Adrenal gland (tissue), 19 donors: ENCODE measurements at places on chromosomes 16 and 17. TPM values are rescaled to one million over a fixed set of nuclear protein-coding genes. Genes with fewer than 3 reads are reported as not detected.
A peak's percentile ranks its signal among the peaks of the same experiment; 100 is the strongest.

DNA sequence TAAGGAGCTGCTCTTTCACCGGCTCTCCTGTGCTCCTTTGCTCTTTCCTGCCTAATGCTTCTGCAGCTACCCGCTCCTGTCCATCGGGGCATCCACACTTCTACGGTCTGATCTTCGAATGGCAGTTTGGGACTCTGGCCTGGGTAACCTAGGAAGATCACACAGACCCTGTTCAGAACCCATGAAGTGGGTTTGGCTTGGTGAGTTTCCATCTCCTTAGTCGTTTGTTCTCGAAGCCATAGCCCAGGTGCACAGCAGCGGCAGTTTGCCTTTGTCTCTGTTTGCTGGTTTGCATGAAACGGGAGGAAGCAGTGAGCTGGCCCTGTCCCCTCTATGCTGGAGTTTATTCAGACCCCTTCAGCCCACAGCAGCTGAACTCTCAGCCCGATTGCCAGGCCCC, 29.0 kb downstream of the PSMD7 start:
- H3K27ac ChIP-seq, result no peak overlapping the region
- peaks cover 25% of the 10 kb centered on the region for H3K4me1 ChIP-seq
- no peaks in the 10 kb centered on the region for H3K27me3 ChIP-seq
- H3K4me3 ChIP-seq, result no peak overlapping the region
- H3K36me3 ChIP-seq, result no peaks in the 10 kb centered on the region

GRCh38 chr16:57518520-57518919, 17.9 kb downstream of the CCDC102A start:
- no peaks in the 10 kb centered on the region for H3K27me3 ChIP-seq
- no peaks in the 10 kb centered on the region for H3K4me1 ChIP-seq
- H3K4me3 ChIP-seq, result no peak overlapping the region
- peaks cover 14% of the 10 kb centered on the region for H3K36me3 ChIP-seq
- DNase-seq, result no peak

DNA sequence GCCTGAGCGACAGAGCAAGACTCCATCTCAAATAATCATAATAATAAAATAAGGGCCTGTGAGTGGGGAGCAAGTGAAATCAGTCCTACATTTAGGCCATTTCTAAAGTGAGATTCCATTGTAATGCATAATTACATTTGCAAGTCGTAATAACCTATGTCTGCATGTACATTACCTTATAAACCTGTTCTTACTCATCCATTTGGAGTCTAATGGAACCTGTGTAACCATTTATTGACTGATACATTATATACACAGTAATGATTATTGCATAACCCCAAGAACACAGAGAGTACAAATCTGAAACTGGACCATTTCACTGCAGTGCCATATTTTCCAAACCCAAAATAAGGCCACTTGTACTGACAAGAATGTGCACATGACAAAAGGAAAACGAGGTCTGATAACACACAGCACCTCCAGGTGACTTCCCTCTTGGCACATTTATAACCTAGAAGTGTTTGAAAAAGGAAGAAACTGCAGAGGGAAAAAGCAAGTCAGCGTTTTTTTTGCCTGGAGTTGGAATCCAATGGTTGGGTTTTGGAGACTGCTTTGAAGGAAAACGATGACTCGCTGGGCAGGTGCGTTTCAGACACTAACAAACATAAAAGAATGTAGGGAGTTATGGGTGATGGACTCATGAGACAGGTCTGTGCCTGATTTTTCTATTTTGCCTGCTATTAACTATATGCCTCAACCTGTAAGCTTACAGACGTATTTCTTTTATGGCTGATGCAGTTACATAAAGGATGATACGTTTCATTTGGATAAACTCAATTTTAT, 63.6 kb upstream of the KIFC3 start:
- no peaks in the 10 kb centered on the region for H3K36me3 ChIP-seq
- no peaks in the 10 kb centered on the region for H3K27me3 ChIP-seq
- DNase-seq, result no peak
- H3K4me3 ChIP-seq, result no peak overlapping the region
- H3K4me1 ChIP-seq, result peaks cover 13% of the 10 kb centered on the region

ITGAD gene
- polyA plus RNA-seq, result 0.09 TPM

DNA sequence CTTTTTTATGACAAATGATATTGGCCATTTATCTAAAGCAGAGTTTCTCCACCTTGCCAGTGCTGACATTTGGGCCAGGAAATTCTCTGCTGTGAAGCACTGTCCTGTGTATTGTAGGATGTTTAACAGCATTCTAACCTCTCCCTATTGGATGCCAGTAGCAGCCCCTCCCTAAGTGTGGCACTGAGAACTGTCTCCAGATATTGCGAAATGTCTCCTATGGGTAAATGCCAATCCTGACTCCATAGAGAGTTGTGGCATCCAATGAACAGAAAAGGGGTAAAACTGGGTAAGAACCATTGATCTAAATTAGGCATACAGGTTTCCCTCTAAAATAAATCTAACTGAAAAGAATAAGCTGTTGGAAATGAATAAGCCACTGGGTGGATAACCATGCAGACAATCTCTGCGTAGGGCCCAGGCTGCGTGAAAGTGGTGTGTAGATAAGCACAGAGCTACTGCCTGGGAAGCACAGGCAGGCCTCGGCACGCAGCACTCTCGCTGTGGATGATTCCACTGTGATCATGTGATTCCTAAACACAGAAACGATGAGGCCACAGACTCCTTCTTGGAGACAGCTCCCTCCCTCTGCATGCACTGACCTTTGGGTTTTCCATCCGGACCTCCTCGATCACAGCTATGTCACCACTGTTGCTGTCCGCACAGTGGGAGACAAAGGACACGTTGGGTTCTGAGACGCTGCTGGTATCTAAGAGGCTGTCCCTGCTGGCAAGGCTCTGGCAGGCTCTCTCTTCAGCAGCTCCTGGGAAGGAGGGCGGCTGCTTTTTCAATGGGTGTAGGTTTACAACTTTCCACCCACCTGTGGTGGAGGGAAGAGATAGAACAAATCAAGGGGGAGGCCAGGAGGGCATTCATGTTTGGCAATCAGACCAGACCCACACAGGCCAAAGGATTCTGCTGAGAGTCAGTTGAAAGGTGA, 44.1 kb downstream of the GTF3C1 start:
- H3K27me3 ChIP-seq, result no peaks in the 10 kb centered on the region
- H3K36me3 ChIP-seq, result no peaks in the 10 kb centered on the region
- H3K4me1 ChIP-seq, result no peaks in the 10 kb centered on the region
- H3K27ac ChIP-seq, result no peak overlapping the region
- no peak overlapping the region for H3K4me3 ChIP-seq

ACAP1 gene
- polyA plus RNA-seq, result 54.1 TPM

DNA sequence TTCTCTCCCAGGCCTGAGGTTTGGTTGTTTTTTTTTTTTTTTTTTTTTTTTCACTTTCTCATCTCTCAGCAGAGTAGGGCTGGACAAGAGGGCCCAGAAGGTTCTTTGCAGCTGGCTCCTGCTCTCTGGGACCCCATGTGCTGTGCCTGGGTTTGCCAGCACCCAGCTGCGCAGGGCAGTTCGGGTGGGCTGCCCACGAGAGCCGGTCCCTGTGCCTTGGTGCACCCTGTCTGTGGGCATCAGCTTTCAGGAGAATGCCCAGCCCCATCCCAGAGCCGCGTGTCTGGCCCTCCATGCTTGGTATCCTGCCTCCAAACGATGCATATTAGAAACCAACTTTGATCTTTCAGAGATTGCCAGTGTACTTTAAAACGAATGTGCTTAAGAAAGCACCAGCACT, 15.0 kb upstream of the GSE1 start:
- no peak overlapping the region for H3K27ac ChIP-seq
- H3K4me1 ChIP-seq, result peaks cover 7% of the 10 kb centered on the region
- no peaks in the 10 kb centered on the region for H3K36me3 ChIP-seq
- no peak for DNase-seq
- no peaks in the 10 kb centered on the region for H3K27me3 ChIP-seq

DNA sequence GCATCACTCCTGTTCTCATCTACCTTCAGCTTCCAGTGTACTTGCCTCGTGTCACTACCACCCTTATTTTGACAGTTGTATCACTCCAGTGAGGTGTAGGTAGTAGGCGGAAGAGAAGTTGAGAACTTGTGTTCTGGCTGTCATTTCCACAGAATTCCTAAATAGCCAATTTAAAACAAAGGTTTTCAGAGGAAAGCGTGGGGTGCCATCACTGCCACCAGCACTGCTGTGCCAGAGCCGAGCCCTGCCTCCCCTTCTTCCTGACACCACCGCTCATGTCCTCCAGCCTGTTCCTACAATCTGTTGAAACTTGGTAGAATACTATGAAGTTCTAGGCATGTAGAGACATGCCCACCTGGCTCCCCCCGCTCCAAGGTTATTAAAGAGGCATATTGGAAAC, 215.8 kb downstream of the TANC2 start:
- H3K4me1 ChIP-seq, result no peaks in the 10 kb centered on the region
- H3K4me3 ChIP-seq, result no peak overlapping the region
- no peak for DNase-seq

DNA sequence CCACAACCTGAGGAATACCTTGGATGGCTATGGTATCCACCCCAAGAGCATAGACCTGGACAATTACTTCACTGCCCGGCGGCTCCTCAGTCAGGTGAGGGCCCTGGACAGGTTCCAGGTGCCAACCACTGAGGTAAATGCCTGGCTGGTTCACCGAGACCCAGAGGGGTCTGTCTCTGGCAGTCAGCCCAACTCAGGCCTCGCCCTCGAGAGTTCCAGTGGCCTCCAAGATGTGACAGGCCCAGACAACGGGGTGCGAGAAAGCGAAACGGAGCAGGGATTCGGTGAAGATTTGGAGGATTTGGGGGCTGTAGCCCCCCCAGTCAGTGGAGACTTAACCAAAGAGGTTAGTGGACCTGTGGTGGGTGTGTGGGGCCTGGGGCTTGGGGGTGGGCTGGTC, 3.1 kb downstream of the NFE2L1 start:
- H3K27me3 ChIP-seq, result no peaks in the 10 kb centered on the region
- H3K36me3 ChIP-seq, result no peaks in the 10 kb centered on the region
- DNase-seq, result peak; percentile 68
- H3K27ac ChIP-seq, result peak overlapping the region; percentile 96
- H3K4me1 ChIP-seq, result peaks cover 70% of the 10 kb centered on the region
- H3K4me3 ChIP-seq, result no peak overlapping the region
